Activated T-helper 9 cell treated with anti-CD3 and anti-CD28 coated beads, Interleukin-2, amount 50 U/mL, for 16 hours (primary cell): ENCODE measurements at places on chromosomes 2 and 18.

DNA sequence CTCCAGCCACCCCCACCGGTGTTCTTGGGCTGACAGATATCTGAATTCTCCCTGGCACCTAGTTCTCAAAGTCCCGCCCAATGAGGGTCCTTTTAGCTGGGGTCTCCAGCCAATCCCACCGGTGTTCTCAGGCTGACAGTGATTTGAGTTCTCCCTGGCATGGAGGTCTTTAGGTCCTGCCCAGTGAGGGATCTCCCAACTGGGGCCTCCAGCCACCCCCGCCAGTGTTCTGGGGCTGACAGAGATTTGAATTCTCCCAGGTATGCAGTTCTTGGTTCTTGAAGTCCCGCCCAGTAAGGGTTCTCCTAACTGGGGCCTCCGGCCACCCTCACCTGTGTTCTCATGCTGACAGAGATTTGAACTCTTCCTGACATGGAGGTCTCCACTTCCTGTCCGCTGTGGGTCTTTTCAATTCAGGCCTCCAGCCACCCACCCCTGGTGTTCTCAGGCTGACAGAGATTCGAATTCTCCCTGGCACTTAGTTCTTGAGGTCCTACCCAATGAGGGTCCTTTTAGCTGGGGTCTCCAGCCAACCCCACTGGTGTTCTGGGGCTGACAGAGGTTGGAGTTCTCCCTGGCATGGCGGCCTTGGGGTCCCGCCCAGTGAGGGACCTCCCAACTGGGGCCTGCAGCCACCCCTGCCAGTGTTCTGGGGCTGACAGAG lies 154.6 kb downstream of the ANKRD36 start:
- DNase-seq = no peak

- no peak for DNase-seq
Measured at GRCh38 chr18:35121531-35121930, 80.3 kb downstream of the MAPRE2 start.

DNA sequence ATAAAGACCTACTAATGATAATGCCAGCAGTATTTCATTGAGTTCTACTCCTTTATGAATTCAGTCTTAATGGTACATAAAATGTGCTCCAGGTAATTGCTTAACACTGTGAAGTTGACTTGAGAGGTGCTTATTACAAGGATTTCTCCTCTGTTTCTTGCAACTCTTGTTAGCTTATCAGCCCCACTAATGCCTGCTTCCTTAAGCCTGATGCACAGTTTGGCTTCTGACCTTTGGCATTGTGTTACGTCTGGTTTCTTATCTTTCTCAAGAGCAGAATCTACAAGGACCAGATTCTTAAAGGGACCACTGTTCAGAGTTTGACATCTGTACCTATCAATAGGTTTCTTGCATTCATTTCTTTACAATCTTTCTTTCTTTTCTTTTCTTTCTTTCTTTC lies 223.9 kb upstream of the CWC22 start:
- DNase-seq = no peak

DNA sequence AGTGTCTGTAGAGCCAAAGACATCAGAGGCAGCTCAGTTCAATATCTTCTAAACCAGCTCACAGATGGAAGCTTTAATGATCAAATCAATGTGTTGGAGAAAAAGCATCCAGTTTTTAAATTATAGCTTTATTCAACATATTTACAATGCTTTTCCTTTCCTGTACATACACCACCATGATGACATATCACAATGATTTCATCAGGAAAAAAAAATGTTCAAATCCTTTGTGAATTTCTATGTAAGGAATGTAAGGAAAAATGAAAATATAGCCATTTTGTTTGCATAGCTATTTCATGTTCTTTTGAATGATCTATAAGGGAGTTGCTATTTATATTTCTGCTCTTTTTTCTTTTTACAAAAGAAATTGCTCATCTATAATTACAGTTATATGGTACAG lies 134.7 kb upstream of the CDH20 start:
- no peak for DNase-seq

DNA sequence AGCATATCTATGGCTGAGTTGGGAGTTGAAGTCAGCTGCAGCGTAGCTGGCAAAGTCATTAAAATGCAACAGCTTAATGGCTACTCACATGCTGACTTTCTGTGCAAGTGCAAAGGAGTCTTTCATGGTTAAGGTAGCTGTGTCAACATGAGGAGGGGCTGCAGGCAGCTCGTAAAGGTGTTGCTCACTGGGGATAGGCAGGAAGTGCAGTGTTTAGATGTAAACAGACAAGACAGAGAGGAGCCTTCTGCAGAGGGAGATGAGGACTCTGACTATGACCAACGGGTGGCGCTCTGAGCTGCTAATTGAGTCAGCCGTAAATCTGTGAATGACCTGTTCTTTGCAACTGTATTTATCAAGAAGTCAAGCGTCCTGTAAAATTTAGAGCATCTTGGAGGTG lies 22.3 kb upstream of the CAVIN2 start:
- DNase-seq = no peak

DNA sequence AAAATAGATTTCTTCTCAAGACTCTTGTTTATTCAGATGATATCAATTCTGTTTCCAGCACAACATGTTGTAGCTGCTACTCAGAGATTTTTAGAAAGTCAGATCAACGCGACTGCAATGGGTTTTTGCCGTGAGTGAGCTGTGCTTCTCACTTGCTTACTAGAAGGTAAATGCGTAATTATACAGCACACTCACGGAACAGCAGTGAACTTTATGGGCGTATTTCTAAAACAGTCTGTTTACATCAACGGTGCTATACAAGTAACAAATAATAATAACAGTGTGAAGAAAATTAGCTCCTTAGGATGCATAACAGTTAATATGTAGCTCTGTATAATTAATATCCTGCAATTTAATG lies 533.6 kb downstream of the RNF144A start:
- no peak for DNase-seq

DNA sequence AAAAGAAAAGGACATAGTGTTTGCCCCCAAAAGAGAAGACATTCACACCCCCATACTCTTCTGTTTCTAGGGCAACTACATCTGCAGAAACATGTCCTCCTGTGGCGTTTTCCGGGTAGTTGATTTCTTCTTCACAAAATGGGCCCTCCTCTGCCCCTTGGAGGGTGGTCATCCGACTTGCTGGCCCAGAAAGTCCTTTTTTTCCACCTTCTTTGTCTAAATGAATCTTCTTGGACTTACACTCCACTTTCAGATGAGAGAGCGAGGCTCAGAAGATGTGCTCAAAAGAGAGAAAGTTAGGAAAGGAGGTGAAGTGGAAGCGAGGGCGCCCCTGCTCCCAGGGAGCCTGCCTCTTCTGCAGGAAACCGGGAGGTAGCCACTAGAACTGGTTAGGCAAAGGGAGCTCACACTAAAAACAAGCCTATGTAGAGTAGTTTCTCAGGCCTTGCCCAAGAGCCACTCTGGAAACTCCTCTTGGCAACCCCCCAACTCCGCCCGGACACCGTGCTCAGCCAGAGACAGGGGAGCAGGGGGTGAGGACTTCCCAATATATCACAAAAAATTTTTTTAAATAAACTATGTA lies 10.2 kb upstream of the SIX3 start:
- no peak for DNase-seq

DNA sequence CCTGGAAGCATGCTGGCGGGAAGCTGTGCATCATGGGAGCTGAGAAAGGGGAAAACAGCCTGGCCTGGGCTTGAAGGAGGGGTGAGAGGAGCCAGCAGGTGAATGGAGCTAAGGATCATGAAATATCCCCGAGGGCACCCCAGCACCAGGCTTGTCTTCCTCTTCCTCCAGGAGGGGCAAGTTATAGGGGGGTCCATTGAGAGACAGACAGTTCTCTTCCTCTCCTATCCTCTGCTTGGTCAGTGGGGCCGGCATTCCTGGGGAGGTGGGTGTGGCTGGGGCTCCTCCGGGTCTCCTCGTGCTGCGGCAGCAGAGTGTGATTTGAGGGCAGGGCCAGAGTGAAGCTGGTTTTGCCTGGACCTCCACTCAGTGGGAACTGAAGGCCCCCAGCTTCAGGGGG lies 78.9 kb downstream of the LIPG start:
- DNase-seq = no peak

GRCh38 chr2:147636886-147637285 lies 207.9 kb upstream of the ACVR2A start:
- DNase-seq = no peak

GRCh38 chr2:67169417-67170140 lies 227.6 kb upstream of the ETAA1 start:
- no peak for DNase-seq

- DNase-seq = no peak
Measured at GRCh38 chr2:54770211-54770610, 46.7 kb downstream of the EML6 start.

DNA sequence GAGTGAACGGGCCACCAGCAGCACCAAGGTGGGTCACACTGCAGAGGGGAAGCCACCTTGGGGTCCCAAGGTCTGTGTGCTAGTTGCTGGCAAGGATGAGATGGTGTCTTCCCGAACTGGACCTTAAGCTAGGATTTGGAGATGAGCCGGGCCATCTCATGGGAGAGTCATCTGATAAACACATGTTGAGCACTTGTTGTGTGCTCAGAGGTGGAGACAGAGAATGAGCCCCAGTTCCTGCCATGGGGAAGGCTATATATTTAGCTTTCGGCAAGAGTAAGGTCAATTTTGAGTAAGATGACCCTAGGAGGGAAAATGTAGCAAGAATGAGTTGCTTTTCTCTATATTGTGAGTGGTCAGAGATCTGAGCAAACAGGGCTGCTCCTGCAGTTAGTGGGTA lies 41.4 kb upstream of the RPL31 start:
- DNase-seq = no peak

GRCh38 chr2:98089941-98090340 lies 3.0 kb downstream of the VWA3B start:
- DNase-seq = no peak

GRCh38 chr18:42730272-42730671 lies 385.2 kb downstream of the RIT2 start:
- no peak for DNase-seq

DNA sequence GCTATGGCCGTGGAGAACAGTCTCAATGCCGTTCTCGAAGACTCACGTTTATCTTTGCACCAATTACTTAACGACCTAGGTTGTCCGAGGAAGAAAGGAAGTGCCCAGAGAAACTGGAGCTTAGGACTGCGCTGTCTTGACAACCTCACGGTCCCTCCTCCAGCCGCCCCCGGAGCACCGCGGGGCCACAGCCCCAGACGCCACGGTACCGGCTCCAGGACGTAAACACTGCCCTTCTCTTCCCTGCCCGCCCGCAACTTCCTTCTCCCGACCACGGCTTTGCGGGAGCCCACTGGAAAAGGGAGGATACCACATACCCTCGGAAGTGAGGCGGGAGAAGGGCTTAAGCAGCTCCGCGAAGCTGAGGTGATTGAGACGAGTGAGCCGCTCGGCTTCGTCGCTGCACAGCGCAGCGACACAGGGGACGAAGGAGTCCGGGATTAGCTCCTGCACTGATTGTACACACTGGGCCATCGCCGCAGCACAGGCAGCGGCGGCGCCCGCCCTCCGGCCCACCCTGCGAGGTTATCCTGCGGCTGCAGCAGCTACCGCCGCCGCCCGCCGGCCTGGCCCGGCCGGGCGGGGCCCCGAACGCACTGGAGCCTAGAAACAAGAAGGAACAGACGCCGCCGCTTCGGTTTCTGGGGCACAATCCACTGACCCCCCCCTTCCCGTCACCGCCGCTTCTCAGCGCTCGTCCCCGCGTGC lies 483 bp downstream of the TRAPPC8 start:
- DNase-seq = no peak

DNA sequence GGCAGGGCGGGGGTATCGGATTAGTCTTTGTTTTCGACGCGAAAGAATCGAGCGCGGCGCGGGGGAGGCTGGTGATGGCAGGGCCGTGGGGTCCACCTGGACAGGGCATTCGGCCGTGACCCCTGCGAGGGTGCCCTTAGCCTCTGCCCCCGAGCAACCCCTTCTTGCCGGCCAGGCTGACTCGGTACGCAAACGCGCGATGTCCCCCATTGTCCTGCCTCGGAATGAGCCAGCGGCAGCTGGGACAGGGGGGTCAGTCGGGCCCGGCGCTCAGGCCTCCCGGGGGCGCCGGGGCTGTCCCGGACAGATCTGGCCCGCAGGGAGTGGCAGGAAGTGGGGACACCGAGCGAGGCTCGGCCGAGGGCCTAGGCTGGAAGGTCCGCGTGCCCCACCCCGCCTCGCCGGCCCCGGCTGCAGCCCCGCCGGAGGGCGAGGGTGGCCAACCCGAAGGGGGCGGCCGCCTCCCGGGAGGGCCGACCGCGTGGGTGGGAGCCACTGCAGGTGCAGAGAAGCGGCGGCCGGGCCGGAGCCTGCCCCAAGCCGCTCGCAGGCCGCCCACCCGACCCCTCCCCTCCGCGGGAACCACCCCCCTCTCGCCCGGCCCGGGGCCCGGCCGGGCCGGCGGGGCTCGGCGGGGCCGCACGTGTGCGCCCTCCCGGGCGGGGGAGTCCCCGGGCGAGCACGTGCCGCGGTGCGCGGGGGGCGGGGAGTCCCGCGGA lies at the start of gene TET3:
Gene TET3, plus strand, starts transcription at position 708 of the 719 bp plus-strand sequence. CDS start 1,494 bp downstream, outside the sequence.
- DNase-seq = peak; percentile 62
